CD4-positive, alpha-beta T cell treated with Interleukin-10 for 1 hour (primary cell): ENCODE measurements at places on chromosomes 16 and 17.
A peak's percentile ranks its signal among the peaks of the same experiment; 100 is the strongest.

DNA sequence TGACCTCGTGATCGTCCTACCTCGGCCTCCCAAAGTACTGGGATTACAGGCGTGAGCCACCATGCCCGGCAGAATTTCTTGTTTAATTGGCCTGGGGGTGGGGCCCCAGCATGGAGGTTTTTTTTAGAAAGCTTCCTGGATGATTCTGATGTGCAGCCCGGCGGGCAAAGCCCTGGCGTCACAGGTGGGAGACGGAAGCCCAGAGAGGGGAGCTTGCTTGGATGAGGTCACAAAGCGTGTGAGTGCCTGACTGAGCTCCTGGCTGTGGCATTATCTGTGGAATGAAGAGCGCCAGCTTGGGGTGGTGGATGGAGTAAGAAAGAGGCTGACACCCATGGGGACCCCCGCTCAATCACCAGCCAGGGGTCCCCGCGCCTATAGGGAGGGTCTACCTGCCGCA is 4.1 kb downstream of the VASN start:
- DNase-seq: no peak

DNA sequence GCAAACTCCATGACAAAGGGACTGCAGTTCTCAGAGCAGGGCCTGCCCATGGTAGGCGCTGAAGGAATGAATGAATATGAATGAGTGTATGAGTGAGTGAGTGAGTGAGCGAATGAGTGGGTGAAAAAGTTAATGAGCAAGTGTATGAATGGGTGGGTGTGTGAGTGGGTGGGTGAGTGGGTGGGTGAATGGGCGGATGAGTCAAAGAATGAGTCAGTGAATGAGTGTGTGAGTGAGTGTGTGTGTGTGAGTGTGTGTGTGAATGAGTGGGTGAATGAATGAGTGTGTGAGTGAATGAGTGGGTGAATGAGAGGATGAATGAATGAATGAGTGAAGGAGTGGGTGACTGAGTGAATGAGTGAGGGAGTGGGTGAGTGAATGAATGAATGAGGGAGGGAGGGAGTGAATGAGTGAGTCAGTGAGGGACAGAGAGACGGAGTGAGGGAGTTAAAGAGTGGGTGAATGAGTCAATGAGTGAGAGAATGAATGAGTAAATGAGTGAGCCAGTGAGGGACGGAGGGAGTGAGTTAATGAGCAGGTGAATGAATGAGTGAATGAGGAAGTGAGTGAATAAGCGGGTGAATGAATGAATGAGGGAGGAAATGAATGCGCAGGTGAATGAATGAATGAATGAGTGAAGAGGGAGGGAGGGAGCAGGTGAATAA is 11.1 kb upstream of the CHMP6 start:
- no peak for DNase-seq

GRCh38 chr16:642189-643049 is 791 bp downstream of the MCRIP2 start:
- DNase-seq: peak; percentile 33

- DNase-seq: peak; percentile 78
These were observed 2.3 kb upstream of the ACTG1 start for GRCh38 chr17:81514739-81515529.

DNA sequence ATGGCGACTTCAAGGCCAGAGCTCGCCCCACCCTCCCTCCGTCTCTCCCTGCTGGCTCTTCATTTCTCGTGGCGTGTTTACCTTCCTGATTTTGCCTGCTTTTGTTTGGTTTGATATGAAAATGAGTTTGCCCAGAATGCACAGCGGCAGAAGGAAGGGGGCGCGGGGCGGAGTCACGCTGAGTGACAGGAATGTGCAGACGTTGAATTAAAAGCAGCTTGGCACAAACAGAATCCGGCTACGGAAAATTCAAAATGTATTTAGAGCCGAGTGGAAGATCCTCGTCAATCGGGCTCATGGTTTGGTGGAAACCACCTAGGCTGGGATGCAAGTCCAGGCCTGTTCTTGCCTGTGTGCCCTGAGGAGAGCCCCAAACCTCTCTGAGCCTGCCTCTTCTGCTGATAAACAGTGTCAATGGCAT is 102.7 kb downstream of the SDK2 start:
- no peak for DNase-seq

- DNase-seq: no peak
These were observed 29.4 kb upstream of the BAHCC1 start for GRCh38 chr17:81365601-81366585.

GRCh38 chr16:3190949-3191353 is 2.9 kb downstream of the OR1F1 start:
- no peak for DNase-seq

- no peak for DNase-seq
These were observed 70.5 kb downstream of the MARF1 start for GRCh38 chr16:15572329-15573001.

- no peak for DNase-seq
These were observed 7.0 kb downstream of the CD19 start for GRCh38 chr16:28938721-28939120.

- DNase-seq: no peak
These were observed 28.6 kb upstream of the ITGA3 start for GRCh38 chr17:50027172-50027880.

DNA sequence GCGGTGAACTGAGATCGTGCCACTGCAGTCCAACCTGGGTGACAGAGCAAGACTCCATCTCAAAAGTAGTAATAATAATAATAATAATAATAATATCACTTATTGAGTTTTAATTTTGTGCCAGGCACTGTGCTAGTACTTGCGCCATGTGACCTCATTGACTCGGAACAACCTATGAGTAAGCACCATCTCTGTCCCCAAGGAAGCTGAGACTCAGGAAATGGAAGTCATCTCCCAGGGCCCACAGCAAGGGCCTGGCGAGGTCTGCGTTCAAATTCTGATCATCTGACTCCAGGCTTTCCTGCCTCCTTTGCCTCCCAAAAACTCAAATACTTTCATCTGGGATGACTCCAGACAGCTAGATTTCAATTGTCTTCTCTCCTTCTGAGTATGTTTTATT is 162.9 kb downstream of the SEC14L1 start:
- DNase-seq: no peak

DNA sequence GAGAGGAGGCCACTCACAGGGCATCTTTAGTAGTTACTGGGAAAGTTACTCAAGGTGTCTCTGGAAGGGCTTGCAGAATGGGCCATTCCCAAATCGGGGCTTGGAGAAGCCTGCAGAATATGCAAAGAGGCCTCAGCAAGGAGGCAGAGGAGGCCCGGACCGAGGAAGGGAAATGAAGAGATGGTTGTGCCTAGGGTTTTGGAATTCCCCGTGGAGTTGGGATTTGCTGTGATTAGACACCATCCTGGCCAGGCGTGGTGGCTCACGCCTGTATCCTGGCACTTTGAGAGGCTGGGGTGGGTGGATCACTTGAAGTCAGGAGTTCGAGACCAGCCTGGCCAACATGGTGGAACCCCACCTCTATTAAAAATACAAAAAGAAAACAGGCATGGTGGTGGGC is 193.0 kb downstream of the IRF8 start:
- no peak for DNase-seq

GRCh38 chr17:55540414-55541091 is 29.3 kb upstream of the SMIM36 start:
- no peak for DNase-seq

DNA sequence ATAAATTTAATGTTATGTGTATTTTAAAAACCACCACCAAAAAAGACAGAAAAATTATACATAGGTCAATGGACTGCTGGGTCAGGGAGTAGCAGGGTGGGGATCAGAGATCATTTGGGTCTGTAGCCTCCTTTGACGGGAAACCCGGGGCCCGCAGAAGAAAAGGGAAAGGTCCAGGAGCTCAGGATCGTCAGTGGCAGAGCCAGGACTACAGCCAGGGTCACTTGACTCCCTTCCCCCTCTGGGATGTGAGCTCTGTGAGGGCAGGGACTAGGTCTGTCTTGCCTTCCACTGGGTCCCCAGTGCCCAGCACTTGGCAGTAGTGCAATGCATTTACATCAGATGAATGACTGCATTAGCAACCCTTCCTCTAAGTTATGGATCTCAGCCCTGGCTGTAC is 62.1 kb downstream of the TOM1L2 start:
- DNase-seq: no peak

GRCh38 chr16:53078765-53079485 is 24.1 kb downstream of the CHD9 start:
- no peak for DNase-seq

- peak; percentile 38 for DNase-seq
These were observed 114.5 kb upstream of the CHMP6 start for GRCh38 chr17:80876950-80877728.

DNA sequence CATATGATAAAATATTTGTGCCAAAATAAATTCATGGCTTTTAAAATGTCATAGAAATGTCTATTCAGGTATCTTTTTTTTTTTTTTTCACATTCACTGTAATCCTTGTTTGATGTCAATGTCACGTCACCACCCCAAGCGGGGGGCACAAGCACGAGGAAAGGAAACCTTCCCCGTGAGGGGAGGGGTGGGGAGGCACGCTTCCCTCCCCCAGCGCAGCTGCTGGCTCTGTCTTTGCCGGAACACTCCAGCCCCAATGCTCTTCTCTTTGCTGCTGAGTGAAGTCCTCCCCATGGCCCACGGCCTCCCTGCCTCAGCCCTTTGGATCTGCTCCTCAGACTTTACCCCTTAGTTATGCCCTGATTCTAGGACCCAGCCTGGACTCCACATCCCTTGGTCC is 1.5 kb downstream of the SLC35G3 start:
- no peak for DNase-seq

DNA sequence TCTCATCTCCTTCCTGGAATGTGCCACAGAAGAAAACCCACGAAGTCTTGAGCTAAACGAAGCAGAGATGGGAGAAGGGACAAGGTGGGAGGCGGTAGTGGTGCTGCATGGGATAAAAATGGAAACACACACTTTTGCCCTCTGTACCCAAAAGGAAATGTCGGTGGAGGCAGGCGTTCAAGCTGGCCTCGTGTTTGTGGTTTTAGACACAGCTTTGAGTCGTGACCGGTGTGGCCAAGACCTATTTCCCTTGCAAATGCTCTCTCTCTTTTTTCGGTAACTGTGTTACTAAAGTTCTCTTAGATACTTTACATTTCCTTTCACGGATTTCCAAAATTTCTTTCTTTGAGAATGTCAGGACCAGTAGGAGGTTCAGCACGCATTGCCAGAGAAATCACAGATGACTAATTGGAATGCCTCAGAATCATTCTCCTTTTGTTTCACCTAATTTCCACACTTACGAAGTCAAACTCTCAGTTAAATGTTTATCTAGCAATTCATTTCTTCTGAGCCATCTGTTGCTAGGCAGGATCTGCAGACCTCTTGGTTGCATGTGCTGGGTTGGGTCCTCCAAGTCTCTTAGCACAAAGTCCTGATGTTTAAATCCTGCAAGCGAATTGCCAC is 412.3 kb downstream of the MAF start:
- DNase-seq: no peak

GRCh38 chr16:86984991-86985647 is 332.1 kb downstream of the C16orf95 start:
- no peak for DNase-seq

DNA sequence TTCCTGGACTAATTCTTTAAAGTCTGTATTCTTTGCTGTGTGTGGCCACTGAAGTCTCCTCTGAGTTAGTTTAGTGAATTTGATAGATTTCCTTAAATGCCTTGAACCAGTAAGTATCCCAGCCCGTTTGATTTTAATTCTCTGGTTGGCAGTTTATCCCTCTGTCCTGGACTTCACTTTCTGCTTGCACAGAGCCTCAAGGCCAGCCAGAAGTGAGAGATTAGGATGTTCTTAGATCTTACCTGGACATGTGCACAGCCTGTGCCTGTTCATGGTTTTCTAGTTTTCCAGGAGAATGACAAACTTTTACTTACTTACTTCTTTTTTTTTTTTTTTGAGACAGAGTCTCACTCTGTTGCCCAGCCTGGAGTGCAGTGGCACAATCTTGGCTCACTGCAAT is 10.8 kb upstream of the SLC38A7 start:
- no peak for DNase-seq

- DNase-seq: peak; percentile 46
These were observed 430 bp downstream of the HAPSTR1 start for GRCh38 chr16:9091867-9092281.

DNA sequence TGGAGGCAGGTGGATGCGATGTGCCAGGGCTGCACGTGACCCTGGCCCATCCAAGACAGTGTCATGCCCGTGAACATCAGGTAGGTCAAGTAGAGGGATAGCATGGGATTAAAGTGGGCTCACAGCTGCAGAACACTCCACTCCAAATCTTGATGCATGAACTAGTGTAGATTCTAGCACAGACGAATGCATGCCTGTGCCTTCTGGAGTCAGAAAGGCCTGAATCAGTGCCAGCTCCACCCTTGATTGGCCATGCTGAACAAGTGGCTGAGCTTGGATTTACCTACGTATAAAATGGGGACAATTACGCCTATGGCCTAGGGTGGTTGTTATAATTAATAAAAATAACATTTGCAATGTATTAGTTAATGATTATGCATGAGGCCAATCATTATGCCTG is 10.6 kb downstream of the IRX3 start:
- no peak for DNase-seq

- no peak for DNase-seq
These were observed 2.8 kb downstream of the STAT5A start for GRCh38 chr17:42291129-42291528.

GRCh38 chr16:68770671-68771070 is 33.6 kb downstream of the CDH1 start:
- no peak for DNase-seq

DNA sequence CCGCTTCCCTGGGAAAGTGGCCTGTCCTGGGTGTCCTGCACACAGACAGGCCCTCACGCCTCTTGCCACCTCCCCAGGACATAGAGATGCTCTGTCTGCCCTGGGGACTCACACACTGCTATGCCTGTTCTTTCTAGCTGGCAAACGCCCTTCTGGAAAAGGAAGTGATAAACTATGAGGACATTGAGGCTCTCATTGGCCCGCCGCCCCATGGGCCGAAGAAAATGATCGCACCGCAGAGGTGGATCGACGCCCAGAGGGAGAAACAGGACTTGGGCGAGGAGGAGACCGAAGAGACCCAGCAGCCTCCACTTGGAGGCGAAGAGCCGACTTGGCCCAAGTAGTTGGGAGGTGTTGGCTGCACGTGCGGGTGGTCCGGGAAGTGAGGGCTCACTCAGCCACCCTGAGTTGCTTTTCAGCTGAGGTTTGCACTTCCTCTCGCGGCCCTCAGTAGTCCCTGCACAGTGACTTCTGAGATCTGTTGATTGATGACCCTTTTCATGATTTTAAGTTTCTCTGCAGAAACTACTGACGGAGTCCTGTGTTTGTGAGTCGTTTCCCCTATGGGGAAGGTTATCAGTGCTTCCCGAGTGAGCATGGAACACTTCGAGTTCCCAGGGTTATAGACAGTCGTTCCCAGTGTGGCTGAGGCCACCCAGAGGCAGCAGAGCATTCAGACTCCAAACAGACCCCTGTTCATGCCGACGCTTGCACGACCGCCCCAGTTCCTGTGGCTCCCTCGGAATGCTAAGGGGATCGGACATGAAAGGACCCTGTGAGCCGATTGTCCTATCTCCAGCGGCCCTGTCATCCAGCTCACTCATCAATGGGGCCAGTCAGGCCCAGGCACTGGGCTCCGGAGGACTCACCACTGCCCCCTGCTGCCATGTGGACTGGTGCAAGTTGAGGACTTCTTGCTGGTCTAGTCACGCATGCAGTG is 3.5 kb upstream of the RPL13 start:
- DNase-seq: peak; percentile 84
